ENCODE measurements at places on chromosomes 3 and 15.

DNA sequence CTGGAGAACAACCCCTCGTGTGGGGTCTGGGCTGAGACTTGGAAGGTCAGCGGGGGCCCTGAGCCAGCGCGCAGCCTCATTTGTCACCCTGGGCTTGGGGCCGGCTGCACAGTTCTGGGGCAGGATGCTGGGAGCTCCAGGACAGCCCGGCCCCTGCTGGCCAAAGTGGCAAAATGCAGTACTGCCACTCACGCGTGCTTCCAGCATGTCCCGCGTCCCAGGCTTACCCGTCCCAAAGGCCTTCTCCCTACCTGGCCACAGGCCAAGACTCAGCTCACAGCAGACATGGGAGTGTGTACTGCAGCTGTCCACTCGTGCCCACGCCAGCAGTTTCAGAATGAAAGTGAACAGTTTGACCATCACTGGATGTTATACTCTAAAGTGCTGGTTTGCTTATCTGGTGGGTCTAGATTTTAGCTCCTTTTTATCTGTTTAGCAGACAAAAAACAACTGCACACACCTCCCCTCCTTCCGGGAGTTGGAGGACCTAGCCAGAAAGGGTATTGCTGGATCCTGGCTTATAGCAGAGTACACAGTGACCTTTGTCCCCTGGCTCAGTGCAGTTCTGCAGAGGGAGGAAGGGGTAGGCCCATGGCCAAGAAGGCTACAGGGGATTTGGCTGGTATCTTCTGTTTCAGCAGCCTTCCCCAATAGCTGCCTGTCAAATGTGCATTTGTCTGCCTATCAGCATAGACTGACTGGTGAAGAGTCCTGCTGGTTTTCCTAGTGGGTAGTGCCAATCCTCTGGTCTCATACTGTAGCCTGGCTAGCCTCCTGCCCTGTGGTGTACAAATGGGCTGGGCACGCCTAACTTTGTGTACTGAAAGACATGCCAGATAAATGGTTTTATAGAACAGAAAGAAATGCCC lies 23.2 kb upstream of the IP6K2 start:
- H3K27ac ChIP-seq: no peak overlapping the region
- H3K27me3 ChIP-seq: no peaks in the 10 kb centered on the region
- DNase-seq: peak; percentile 47

DNA sequence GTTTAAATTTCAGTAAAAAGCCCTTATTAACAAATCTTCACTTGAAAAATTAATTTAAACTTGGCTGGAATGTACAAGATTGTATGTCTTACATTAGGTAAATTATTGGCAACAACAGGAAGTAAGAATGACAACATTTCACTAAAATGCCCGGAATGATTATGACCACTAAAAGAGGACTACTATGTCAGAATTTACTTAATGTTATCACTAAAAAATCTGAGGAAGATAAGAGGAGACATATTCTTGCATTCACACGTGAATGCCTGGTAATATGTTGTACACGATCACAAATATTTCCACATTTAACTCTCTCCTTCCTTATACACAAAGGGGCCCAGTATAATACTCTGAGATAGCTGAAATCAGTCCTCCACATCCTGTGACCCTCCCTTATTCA lies 29.7 kb downstream of the VGLL3 start:
- no peaks in the 10 kb centered on the region for H3K36me3 ChIP-seq
- no peak overlapping the region for H3K27ac ChIP-seq
- H3K4me1 ChIP-seq: no peaks in the 10 kb centered on the region
- no peaks in the 10 kb centered on the region for H3K27me3 ChIP-seq
- no peak for DNase-seq

- no peaks in the 10 kb centered on the region for H3K36me3 ChIP-seq
- H3K27ac ChIP-seq: no peak overlapping the region
- H3K4me1 ChIP-seq: peaks cover 12% of the 10 kb centered on the region
- H3K27me3 ChIP-seq: no peaks in the 10 kb centered on the region
These were observed 451.1 kb upstream of the TPRG1 start for GRCh38 chr3:188720636-188721035.

DNA sequence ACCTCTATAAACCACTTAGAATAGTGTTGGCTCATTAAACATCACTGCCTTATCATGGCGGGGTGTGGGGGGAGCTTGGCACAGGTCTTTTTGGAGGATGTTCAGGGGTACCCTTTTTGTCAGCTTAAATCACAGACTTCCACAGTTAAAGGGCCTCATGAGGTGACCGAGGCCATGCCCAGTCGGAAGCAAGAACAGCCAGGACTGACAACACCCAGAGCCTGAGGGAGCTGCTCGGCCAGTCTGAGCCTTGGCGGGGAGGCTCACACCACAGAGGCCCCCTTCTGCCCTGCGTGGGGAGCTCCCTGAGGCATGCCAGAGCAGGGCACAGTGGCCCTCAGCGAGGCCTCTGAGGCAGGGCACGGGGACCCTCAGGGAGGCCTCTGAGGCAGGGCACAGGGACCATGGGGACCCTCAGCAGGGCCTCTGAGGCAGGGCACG lies 49.5 kb downstream of the UMPS start:
- no peak for DNase-seq
- H3K36me3 ChIP-seq: no peaks in the 10 kb centered on the region
- H3K4me3 ChIP-seq: no peak overlapping the region
- peaks cover 19% of the 10 kb centered on the region for H3K4me1 ChIP-seq
- H3K27me3 ChIP-seq: no peaks in the 10 kb centered on the region

DNA sequence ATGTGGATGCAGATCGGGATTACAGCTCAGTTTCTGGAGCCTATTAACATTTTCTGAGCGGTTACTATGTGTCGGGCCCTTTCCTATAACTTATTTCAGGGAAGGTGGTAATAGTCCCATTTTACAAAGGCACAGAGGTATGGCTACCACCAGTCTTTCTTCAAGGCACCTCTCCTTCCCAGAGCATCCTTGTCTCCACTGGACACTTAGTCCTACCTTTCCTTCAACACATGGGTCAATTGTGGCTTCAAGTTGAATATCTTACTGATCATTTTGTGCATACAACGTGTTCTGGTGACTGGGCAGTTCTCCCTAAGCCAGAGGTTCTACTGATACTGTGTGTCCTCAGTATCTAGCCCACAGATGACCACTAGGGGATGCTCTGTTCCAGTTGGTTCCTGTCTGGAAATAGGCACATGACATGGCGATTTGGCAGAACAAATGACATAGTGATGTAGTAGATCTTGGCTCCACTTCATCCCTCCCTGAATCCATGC lies 60.7 kb upstream of the CMTM8 start:
- peak; percentile 47 for DNase-seq
- no peaks in the 10 kb centered on the region for H3K27me3 ChIP-seq
- no peaks in the 10 kb centered on the region for H3K4me1 ChIP-seq
- no peaks in the 10 kb centered on the region for H3K36me3 ChIP-seq
- no peak overlapping the region for H3K27ac ChIP-seq

DNA sequence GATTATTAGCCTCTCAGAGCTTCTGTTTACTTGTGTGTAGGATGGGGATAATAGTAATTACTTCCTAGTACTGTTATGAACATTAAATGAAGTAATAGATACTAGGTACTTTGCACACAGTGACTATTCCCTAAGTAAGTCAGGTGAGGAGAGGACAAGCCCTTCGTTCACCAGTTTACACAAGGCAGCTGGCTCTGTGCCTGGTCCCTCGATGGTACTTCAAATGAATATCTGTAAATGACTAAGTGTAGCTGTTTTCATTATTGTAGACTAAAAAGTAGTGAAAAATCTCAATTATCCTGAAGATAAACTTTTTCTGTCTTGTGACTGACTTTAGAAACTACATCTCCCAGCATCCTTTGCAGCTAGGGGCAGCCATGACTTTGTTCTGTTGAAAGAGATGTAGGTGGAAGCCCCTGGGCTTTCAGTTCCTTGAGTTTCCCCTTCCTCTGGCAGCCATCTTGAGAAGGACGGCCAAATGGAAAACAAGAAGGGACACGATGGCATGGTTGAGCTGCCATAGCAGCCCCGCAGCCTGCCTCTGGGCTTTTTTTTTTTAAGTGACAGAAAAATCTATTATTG lies 11.7 kb upstream of the WNT7A start:
- no peak overlapping the region for H3K27ac ChIP-seq
- no peak overlapping the region for H3K4me3 ChIP-seq
- no peak for DNase-seq

DNA sequence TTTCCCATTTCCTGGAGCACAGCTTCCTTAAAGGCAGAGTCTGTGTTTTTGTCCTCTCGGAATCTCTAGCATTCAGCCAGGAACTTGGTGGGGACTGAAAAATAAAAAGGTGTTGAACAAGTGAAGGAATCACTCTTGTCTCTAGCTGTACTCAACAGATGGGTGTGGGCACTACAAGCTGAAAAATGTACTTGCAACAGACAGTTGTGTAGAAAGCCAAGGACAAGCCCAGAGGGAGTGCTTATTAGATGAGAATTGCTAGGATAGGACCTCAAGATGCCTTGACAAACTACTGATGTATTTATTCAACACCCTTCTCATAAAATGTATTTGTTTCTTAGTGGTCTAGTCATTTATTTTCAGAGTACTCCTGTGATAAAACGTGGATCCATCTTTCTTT lies 95.1 kb downstream of the CHCHD6 start:
- H3K4me3 ChIP-seq: no peak overlapping the region
- no peak for DNase-seq
- no peak overlapping the region for H3K27ac ChIP-seq
- no peaks in the 10 kb centered on the region for H3K4me1 ChIP-seq
- H3K36me3 ChIP-seq: no peaks in the 10 kb centered on the region

GRCh38 chr15:29044503-29044901 lies 158.7 kb downstream of the APBA2 start:
- no peak for DNase-seq
- H3K36me3 ChIP-seq: no peaks in the 10 kb centered on the region
- H3K27me3 ChIP-seq: no peaks in the 10 kb centered on the region
- no peak overlapping the region for H3K27ac ChIP-seq
- H3K4me3 ChIP-seq: no peak overlapping the region
- no peaks in the 10 kb centered on the region for H3K4me1 ChIP-seq

DNA sequence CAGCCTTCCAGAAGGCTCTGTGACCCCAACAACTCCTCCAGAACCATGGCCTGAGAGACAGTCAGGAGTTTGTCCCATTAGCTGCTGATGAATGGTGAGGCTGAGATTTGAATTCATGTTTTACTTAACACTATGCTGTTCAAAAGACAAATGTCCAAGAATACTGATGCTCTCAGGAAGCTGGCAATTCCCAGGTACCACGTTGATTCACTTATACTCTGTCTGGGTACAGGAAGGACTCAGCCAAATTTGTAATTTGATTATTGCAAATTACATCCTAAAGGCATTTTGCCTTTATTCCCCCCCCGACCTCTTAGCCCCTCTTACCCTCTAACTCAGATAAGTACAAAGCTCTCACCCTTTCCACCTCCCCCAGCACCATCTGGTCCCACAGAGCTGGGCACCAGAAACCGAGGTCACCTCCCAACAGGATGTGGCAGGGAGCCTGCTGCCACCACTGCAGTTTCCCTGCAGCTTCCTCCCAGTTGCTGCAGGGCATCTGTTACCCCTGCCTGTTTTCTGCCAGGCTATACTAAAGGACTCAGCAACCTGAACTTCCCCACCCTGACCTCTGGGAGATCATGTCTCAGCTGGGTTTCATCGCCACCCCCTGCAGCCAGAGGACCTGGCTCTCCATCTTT lies 33.6 kb downstream of the EAF1 start:
- H3K27me3 ChIP-seq: no peaks in the 10 kb centered on the region
- no peak for DNase-seq
- no peak overlapping the region for H3K4me3 ChIP-seq
- H3K4me1 ChIP-seq: peaks cover 14% of the 10 kb centered on the region
- no peaks in the 10 kb centered on the region for H3K36me3 ChIP-seq

- H3K36me3 ChIP-seq: no peaks in the 10 kb centered on the region
- H3K4me1 ChIP-seq: peaks cover 8% of the 10 kb centered on the region
- H3K27ac ChIP-seq: no peak overlapping the region
These were observed 1.1 kb upstream of the ZBTB38 start for GRCh38 chr3:141367038-141367730.

- H3K4me1 ChIP-seq: no peaks in the 10 kb centered on the region
- no peak overlapping the region for H3K27ac ChIP-seq
- H3K4me3 ChIP-seq: no peak overlapping the region
These were observed 38.2 kb downstream of the SHQ1 start for GRCh38 chr3:72810063-72810462.

DNA sequence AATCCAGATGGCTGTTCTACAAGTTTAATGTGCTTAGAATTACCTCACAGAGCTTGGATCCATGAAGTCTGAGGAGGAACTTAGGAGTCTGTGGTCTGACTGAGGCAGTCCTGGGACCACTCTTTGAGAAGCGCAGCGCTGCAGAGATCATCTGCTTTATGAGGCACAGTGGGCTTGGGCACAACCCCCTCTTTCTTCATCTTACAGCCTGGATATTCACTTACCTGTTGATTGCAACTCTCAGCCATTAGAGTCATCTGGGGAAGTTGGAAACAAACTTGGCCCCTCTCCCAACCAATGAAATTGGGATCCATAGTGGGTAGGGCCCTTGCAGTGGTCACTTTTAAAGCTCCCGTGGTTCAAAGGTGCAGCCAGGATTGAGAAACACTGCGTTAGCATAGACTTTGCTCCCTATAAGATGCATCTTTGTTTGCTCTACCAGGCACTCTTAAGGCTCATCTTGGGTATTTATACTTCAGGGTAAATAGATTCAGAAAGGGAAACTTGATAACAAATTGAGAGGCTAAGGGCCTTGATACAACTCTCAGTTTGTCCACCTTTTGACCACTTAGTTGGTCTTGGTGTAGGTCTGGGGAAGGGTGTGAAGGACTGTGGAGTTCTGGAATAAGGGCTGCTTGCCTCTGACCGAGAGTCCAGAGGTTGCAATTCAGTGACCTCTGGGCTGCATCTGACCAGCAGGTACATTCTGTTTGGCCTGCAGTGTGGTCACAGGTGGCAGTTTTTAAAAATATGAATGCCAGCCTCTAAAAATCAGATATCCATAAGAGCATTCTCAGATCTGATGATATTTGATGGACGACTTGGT lies 22.8 kb downstream of the FEM1B start:
- DNase-seq: no peak
- H3K4me3 ChIP-seq: no peak overlapping the region
- H3K4me1 ChIP-seq: peaks cover 33% of the 10 kb centered on the region
- peaks cover 11% of the 10 kb centered on the region for H3K36me3 ChIP-seq
- H3K27me3 ChIP-seq: no peaks in the 10 kb centered on the region
- peak overlapping the region; percentile 85 for H3K27ac ChIP-seq

DNA sequence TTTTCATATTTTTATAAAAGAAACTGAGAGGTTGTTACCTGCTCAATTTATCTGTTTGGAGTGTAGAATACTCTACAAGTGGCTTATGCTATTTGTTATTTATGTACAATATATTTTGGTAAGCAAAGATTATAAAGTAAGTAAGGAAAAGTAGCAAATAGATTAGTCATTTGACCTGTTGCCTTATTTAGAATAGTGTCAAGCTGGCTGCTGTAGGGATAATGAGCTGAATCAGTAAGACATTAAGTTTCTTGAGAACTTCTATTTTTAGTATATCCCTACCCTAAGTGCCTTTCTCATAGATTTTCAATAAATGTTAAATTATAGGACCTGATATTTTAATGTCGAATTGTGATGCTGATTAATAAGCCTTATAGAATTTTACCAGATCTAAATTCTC lies 37.2 kb downstream of the ECT2 start:
- H3K4me3 ChIP-seq: no peak overlapping the region
- no peaks in the 10 kb centered on the region for H3K4me1 ChIP-seq
- peaks cover 98% of the 10 kb centered on the region for H3K36me3 ChIP-seq
- H3K27me3 ChIP-seq: no peaks in the 10 kb centered on the region
- no peak for DNase-seq
- H3K27ac ChIP-seq: no peak overlapping the region

- no peak overlapping the region for H3K4me3 ChIP-seq
- no peaks in the 10 kb centered on the region for H3K27me3 ChIP-seq
- no peaks in the 10 kb centered on the region for H3K36me3 ChIP-seq
- no peak for DNase-seq
- peaks cover 76% of the 10 kb centered on the region for H3K4me1 ChIP-seq
These were observed 2.8 kb upstream of the GNAI2 start for GRCh38 chr3:50233176-50233575.

GRCh38 chr3:179876440-179876839 lies 160.3 kb downstream of the PEX5L start:
- H3K36me3 ChIP-seq: no peaks in the 10 kb centered on the region
- no peaks in the 10 kb centered on the region for H3K27me3 ChIP-seq
- H3K4me1 ChIP-seq: no peaks in the 10 kb centered on the region
- no peak overlapping the region for H3K4me3 ChIP-seq
- DNase-seq: no peak

Measured in CD14-positive monocyte (primary cell).